ENCODE measurements at places on chromosomes 1 and 21.

DNA sequence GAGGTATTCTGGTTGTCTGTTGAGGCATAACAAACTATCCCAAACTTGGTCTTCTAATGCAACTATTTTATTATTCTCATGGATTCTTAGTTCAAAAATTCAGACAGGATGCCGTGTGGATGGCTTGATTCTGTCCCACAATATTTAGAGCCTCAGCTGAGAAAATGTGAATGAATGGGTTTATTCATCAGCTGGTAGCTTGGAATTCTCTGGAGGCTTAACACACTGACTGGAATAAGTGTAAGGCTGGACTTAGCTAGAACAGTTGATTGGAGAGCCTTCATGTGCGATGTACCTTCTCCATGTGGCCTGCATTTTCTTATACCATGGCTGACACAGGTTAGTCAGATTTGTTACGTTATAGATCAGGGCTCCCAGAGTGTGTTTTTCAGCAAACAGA is 30.8 kb downstream of the TNNI3K start:
- DNase-seq, result no peak

DNA sequence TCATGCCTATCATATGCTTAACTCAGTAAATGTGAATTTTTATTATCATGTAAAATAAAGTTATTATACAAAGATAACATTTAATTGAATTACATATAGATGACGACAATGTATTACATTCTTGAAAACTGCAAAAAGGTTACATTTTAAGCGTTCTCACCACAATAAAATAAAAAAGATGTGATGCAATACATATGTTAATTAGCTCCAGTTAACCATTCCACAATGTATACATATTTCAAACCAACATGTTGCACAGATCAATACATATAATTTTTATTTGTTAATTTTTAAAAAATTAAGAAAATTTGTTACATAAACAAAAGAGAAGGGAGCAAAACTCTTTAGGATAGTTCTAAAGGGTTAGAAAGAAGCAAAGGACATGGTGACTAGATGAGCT is 183.7 kb downstream of the VAV3 start:
- no peak for DNase-seq

- DNase-seq, result no peak
These were observed 38.2 kb upstream of the PSMG1 start for GRCh38 chr21:39221282-39221996.

GRCh38 chr1:97245682-97246081 is 524.1 kb downstream of the PTBP2 start:
- peak; percentile 38 for DNase-seq

GRCh38 chr1:89170170-89171066 is 5.4 kb downstream of the GBP7 start:
- DNase-seq, result no peak

DNA sequence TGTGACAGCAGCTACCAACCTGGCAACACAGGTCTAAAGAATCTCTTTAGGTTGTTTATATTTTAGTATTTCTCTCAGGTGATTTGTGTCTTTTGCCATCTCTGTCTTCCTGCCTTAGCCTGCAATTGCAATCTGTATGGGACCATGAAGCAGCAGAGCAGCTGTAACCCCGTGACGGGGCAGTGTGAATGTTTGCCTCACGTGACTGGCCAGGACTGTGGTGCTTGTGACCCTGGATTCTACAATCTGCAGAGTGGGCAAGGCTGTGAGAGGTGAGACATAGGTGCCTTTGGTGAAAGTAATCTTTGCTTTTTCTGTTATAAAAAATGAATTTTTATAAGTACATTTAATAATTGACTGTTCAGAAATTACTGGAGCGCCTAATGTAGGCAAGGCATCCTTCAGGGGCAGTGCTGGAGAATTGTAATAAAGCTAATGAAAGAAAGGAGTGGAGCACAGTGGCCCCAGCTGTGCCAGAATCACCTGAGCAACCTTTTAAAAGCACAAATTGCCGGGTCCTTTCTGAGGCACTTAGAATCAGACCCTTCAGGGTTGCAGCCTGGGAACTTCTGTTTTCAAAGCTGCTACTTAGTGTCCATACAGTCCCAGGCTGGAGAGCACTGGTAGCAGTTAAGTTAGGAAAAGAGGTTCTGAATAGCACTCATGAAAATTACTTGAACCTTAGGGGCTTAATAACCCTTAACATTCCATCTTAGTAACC is 60.6 kb upstream of the LAMC2 start:
- no peak for DNase-seq

DNA sequence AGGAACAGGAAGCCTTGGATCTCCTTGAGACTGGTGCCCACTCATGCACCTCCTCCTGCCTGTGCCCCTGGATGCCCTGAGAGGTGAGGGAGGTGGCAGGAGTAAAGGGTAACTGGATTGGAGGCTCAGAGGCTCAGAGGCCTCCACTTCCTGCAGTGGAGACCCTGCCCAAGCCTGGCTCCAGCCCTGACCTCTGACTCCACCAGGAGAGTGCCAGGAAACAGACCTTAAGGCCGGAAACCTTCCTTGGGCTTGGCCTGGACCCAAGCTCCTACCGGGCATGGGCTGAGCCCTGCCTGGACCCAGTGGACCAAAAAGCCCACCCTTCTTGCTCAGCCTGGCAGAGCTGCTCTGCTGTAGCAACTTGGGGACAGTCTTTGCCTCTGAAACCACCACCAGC is 15.0 kb upstream of the CELA3B start:
- no peak for DNase-seq

GRCh38 chr1:115277276-115277675 is 60.8 kb downstream of the NGF start:
- DNase-seq, result peak; percentile 97

DNA sequence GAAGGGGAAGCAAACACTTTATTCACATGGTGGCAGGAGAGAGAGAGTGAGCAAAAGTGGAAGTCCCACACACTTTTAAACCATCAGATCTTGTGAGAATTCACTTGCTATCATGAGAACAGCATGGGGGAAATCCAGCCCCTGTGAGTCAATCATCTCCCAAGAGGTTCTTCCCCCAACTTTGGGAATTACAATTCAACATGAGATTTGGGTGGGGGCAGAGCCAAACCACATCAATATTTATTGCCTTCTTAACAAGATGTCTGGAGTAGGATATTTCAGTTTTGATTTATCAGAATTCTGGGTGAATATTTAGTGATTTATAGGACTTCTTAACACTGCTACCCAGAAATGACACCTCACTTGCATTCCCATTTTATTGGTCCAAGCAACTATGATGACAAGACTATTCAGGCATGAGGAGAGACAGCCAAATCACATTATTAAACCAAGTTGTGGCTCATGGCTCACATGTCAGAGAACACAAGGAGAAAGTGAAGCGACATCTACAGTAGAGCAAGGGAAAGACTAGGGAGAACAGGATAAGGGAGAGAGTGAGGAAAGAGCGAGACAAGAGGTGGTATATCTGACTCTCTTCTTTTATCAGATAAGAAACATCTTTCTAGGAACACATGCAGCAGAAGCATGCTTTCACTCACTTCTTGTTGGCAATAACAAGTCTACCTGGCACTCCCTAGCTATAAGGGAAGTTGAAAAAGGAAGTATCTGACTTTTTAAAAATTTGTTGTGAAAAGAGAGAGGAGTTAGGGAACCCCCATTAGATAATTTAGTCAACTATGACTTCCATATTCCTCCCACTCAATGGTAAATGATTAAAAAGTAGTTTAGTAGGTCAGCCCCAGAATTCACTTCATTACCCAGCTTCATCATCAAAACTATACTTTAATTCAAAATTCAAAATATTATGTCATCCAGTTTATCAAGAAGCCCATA is 36.6 kb upstream of the PTPRC start:
- DNase-seq, result peak; percentile 99

- DNase-seq, result peak; percentile 84
These were observed 147.8 kb downstream of the TENT5C start for GRCh38 chr1:117753652-117754051.

- no peak for DNase-seq
These were observed 25.0 kb downstream of the CDKN2C start for GRCh38 chr1:50994997-50995396.

DNA sequence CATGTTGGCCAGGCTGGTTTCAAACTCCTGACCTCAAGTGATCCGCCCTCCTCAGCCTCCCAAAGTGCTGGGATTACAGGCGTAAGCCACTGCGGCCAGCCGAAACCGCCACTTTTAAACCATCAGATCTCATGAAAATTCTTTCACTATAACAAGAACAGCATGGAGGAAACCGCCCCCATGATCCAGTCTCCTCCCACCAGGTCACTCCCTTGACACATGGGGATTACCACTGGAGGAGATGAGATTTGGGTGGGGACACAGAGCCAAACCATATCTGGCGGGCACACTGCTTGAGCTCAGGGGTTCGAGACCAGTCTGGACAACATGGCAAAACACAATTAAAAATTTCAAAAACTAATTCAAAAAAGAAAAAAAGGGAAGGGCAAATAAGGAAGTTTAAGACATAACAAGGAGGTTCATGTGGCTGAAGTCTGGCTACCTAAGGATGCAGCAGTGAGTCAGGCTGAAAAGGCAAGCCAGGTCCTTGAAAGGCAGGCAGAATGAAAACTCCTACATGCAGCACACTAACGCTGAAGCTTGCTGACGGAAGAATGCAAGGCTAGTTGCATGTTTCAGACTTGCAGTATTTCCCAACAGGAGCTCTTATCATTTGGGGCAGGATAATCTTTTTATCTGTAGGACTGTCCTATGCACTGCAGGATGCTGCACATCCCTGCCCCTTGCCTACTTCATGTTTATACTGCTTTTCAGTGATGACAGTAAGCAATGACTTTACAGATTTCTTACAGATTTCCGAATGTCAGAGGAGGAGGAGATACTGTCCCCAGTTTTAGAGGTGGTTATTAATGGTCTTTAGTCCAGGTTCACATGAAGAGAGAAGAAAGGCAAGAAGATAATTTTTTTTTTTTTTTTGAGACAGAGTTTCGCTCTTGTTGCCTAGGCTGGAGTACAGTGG is 49.3 kb downstream of the FBXO42 start:
- DNase-seq, result no peak

GRCh38 chr1:228314658-228315483 is 91.8 kb downstream of the TRIM11 start:
- DNase-seq, result no peak

GRCh38 chr1:105483436-105483835 is 1573.0 kb upstream of the PRMT6 start:
- peak; percentile 10 for DNase-seq

DNA sequence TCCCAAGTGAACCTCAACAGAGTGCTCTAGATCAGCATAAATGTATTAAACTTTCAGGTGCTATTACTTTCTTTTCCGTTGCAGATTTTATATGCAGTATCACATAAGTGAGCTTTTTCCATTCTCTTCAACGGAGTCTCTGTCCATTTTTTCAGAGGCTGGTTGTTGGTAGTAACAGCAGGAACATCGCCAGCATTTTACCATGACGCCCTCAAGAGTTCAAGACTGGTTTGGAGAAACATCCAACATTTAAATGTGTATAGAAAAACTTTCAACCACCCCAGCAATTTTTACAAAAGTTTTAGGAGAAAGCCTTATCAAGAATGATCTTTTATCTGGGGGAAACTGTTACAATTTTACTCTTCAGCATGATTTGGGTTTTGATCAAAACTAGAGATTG is 117.0 kb downstream of the TGFB2 start:
- DNase-seq, result no peak

- DNase-seq, result no peak
These were observed 363.7 kb downstream of the SETD4 start for GRCh38 chr21:35696644-35697043.

- DNase-seq, result no peak
These were observed at the start of gene OLIG2 for GRCh38 chr21:33025489-33026442. OLIG2 (plus strand) TSS chr21:33025935; CDS start chr21:33026863, 928 bp downstream.

GRCh38 chr21:38337793-38338192 is 81.0 kb downstream of the KCNJ15 start:
- no peak for DNase-seq

DNA sequence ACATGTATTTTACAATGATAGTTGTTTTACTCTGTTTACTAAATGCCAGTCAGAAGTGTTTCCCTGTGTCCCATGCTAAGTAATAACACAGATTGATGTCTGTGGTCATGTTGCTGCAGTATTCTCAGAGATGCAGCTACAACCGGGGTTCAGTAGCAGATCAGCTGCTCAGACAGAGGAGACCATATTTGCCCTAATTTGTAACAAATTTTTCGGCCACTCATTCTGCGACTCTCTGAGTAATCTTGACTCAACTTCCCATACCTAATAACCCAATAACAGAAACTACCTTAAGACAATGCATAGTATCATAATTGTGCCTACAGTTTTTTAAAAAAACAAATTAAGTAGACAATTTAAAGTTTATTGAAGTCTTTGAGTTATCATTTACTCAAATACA is 32.6 kb downstream of the NIBAN1 start:
- DNase-seq, result no peak

- DNase-seq, result peak; percentile 95
These were observed 68.2 kb downstream of the ARHGEF16 start for GRCh38 chr1:3522564-3523265.

- no peak for DNase-seq
These were observed 47.6 kb downstream of the ARHGEF16 start for GRCh38 chr1:3501856-3502640.

GRCh38 chr1:157084720-157085119 is 14.9 kb downstream of the ETV3L start:
- DNase-seq, result no peak

GRCh38 chr1:26677306-26678115 is 18.3 kb upstream of the ARID1A start:
- peak; percentile 68 for DNase-seq

DNA sequence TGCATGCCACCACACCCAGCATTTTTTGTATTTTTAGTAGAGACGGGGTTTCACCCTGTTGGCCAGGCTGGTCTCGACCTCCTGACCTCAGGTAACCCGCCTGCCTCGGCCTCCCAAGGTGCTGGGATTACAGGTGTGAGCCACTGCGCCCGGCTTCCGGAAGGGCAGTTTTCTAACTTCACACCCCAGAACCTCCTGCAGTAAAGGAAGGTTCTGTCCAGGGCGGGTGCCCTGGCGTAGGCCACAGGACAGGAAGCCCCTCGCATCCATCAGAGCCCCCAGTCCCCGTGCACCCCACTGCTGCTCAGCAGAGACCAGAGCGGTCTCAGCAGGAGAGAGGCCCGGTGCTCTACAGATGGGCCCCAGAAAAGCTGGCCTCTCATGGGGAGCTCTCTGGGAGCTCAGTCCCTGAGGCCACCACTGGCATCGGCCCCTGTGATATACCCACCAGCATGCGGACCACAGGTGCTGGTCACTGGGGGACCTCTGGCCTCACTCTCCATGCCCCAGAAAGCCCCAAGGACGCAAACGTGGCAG is 4.1 kb upstream of the DNMT3L start:
- DNase-seq, result no peak

DNA sequence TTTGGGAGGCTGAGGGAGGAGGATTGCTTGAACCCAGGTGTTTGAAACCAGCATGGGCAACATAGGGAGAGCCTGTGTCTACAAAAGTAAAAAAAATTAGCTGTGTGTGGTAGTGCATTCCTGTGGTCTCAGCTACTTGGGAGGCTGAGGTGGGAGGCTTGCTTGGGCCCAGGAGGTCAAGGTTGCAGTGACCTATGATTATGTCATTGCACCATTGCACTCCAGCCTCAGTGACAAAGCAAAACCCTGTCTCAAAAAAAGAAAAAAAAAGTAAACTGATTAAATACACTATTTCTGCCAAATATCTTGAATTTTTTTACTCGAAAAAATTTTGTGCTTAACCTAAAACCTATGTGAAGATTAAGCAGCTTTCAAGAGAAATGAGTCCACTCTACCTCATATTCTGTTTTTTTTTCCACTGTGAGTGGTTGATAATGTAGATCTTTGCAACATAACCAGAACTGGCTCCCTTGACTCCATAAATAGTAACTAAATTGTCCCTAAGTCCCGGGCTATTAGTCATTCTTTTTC is 19.4 kb upstream of the ZNF281 start:
- DNase-seq, result peak; percentile 82

All from AG10803 (cell line).